ENCODE measurements at places on chromosomes 4 and X.

GRCh38 chr4:48212165-48212564 lies 57.5 kb downstream of the TEC start:
- DNase-seq = peak; percentile 78

DNA sequence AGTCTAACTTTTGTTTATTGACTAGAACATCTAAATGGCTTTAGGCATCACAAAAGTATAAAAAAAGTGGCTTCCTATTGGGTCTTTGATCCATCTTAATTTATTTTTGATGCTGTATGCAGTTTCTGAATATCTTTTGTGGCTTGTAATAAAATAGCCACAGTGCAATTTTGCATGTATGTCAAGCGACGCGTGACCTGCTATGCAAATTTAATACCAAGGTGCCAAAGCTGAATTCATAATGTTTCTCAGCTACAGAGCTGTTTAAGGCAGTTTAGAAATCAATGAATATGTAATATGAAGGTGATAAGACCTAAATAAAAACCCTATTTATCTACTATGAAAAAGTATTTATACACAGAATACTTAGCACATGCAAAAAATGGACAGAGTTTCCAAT lies 197.8 kb downstream of the AFF2 start:
- DNase-seq = no peak

DNA sequence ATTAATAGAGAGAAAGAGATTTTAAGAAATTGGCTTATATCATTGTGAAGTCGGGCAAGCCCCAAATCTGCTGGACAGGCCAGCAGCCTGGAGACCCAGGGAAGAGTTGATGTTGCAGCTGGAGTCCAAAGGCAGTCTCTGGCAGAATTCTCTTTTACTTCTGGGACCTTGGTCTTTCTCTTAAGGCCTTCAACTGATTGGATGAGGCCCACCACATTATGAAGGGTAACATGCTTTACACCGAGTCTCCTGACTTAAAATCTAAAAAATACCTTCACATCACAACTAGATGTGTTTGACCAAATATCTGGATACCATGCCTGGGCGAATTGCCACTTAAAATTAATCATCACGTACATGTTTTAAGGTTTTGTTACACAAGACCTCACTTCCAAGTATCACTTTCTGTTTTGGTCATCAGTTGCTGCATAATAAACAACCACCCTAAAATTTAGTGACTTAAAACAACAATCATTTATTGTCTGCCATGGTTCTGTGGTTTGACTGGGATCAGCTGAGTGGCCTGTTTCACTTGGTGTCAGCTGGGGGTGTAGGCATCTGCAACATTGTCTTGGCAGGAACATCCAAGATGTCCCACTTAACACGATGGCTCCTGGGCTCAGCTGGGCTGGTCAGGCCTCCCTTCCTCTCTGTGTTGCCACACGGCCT lies 3.4 kb downstream of the CD38 start:
- DNase-seq = no peak

- DNase-seq = no peak
Measured at GRCh38 chr4:8324640-8325239, 55.2 kb downstream of the HTRA3 start.

DNA sequence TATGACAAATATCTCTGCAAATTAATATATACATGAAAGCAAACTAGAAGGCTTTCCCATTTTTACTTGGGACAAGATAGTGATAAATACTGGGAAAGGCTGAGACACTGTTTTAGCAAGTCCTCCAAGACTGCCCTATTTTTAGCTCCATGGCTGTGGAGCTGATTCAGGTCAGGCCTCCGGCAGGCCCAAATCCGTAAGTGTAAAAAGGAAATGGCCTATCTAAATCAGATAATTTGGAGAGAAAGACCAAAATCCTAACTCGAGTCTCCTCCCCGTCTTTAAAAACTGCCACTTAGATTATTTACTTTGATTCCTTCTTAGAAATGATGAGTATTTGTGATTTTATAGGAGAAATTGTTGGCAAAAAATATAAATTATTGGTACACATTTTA lies 2.9 kb downstream of the OTUD4 start:
- no peak for DNase-seq
